ENCODE measurements at places on chromosomes 2 and 18.
A peak's percentile ranks its signal among the peaks of the same experiment; 100 is the strongest.

GRCh38 chr2:190477661-190478454, 56.7 kb downstream of the NEMP2 start:
- no peak for DNase-seq

DNA sequence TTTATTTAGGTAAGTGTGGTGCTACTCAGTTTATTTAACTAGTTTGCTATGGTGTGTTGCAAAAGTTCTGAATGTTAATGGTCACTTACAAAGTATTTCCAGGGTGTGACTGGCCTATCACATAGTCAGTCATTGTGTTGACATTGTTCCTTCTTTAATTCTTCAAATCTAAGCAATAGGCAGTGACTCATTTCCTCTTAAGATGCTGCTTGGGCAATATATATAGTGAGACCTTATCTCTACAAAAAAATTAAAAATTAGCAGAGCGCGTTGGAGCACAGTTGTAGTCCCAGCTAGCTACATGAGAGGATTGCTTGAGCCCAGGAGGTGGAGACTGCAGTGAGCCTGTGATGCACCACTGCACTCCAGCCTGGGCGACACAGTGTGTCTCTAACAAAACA, 5.8 kb upstream of the CCDC88A start:
- peak; percentile 78 for DNase-seq

- DNase-seq: no peak
Observed at GRCh38 chr2:53536583-53537361, 230.8 kb upstream of the CHAC2 start.

DNA sequence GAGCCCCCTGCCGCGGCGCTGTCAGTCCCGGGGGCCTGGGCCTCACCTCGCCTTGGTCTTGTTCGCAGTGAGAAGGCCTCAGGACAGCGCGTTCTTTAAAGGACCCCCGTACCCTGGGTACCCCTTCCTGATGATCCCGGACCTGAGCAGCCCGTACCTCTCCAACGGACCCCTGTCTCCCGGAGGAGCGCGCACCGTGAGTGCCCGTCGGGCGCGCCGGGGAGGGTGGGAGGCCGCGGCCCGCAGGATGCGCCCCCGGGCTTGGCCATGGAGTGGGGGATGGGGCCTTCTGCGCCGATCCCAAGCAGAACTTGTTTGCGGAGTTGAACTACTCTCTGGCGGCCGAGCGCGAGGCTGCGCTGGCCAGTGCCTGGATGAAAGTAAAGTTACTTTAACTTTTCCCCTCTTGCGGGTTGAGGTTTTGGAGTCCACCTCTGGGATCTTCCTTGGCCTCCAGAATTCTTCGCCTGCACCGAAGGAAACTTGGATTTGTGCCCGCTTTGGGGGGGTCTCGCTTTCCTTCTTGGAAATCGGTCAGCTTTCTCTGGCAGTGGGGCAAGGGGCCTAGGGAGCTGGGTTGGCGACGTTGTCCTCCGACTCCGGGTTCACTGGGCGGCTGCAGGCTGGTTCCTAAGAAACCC, 1.2 kb downstream of the TCF7L1 start:
- no peak for DNase-seq

DNA sequence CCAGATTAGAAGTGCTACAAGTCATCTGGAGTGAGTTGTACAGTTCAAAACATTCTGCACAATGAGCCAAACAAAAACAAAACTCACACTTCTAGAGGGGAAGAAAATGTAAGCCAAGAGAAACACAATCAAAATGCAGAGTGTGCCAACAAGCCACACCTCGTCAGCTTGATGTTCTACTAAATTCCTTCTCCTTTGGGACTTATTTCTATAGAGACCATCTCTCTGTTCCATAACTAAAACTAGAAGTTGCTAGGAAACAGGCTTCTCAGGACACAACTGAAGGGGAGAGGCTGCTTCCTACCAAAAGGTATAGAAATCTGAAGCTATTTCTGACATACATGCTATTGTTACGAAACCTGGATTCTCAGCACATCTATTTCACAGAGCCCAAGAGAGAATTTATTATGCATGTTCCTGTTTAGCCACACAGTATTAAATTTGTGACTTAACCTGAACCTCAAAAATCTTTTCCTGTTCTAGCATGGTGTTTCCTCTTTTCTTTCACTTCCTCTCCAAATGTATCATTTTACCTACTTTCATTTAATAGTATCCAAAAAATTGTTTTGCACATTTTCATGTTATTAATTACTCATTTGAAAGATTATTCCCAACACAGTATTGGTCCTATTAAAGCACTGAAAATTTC, 211.4 kb upstream of the CCDC150 start:
- no peak for DNase-seq

- no peak for DNase-seq
Observed at GRCh38 chr2:162342841-162343240, 1.1 kb upstream of the GCA start.

- DNase-seq: no peak
Observed at GRCh38 chr2:62435720-62436119, 70.3 kb downstream of the TMEM17 start.

GRCh38 chr2:47226923-47227220, 71.8 kb upstream of the STPG4 start:
- DNase-seq: no peak

DNA sequence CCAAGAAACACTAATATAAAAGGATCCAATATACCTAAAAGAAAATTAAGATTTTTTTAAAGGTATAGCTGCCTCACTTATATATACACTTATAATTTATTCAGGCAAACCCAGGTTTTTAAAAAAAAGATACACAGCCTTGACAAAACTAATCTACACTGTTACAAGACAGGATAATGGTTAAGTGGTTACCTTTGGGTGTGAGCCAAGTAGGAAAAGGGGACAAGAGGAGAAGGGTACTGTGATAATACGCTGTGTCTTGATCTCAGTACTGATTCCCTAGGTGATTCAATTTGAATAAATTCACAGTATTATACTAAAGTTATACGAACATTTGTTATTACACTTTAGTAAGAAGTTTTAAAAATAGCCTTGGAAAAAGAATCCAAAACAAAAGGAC, 30.6 kb downstream of the KLHL41 start:
- no peak for DNase-seq

GRCh38 chr2:100320547-100321178, 1.6 kb downstream of the LONRF2 start:
- no peak for DNase-seq

GRCh38 chr2:238513346-238513745, 86.6 kb downstream of the ASB1 start:
- DNase-seq: peak; percentile 25

DNA sequence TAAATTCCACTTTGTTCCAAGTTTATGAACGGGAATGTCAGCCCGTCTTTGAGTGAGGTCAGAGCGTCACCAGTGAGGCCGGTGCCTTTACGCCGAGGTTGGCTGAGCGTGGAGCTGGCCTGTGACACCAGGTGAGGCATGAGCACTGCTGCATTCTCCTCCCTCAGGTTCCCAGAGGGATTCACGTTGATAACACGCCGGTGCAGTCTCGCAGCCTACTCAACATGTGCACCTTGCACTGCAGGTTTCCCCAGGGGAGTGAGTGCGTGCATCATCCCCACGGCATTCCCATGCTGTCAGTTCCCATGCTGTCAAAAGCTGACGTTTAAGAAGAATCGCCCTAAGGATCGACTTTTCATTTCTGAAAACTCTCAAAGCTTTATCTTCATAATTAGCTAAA, 213.3 kb downstream of the LDLRAD4 start:
- no peak for DNase-seq

DNA sequence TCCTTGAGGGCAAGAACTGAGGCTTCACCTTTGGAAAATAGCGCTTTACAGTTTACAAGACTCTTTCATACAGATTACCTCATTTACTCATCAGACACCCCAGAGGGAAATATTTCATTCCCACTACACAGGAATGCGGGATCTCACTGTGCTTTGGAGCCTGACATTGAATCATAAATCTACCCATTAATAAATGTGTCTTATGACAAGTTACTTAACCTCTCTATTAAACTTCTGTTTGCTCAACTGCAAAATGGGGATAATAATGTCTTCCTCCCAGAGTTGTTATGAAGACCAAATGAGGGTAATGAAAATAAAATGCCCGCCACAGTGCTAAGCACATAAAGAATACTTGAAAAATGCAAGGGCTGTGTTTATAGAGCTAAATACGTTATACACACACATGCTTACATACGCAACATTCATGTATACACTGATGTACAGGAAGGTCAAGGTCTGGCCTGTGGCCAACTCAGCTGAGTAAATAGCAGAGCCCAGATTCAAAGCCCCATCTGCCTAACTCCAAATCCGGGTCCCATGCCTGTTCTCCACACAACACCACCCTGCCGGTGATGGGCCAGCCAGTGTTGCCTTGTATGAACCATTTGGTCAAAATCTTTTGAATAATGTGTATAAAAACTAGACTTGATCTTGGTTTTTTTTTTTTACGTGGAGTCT, 77.8 kb upstream of the STPG4 start:
- peak; percentile 61 for DNase-seq

DNA sequence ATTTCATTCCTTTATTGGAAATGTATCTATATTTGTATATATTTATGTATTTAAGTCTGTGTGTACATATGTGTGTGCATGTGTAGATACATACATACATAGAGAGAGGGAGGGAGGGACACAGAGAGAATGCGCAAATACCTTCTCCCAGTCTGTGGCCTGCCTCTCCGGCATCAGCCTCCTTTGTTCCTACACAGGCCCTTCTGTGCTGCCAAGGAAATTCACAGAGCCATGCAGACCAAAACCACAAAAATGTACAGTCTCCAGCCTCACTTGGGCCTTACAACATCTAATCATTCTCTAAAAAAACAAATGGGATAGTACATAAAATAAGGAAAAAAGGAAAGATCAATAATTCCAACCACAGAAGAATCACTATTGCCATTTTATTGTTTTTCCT, 8.8 kb upstream of the CRACDL start:
- DNase-seq: peak; percentile 50

GRCh38 chr2:65067806-65068553, 11.8 kb downstream of the CEP68 start:
- no peak for DNase-seq

DNA sequence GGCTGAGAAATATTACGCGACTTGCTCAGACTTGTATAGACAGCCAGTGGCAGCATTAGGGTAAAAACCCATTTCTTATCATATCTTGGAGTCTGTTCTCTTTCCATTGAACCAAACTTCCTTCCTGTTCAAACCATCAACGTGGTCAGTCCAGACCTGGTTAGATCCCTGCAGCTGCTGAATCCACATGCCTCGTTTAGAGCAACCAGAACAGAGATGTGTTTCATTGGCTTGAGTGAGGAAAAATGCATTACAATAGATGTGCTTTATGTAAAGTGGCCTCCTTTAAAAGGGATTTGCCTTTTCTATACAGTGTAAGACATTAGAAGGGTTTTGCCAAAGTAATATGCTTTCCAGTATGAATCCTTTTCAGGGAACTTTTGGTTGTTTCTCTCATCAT, 232.4 kb downstream of the MEIS1 start:
- no peak for DNase-seq

GRCh38 chr2:206387808-206388207, 55.5 kb upstream of the ADAM23 start:
- no peak for DNase-seq

DNA sequence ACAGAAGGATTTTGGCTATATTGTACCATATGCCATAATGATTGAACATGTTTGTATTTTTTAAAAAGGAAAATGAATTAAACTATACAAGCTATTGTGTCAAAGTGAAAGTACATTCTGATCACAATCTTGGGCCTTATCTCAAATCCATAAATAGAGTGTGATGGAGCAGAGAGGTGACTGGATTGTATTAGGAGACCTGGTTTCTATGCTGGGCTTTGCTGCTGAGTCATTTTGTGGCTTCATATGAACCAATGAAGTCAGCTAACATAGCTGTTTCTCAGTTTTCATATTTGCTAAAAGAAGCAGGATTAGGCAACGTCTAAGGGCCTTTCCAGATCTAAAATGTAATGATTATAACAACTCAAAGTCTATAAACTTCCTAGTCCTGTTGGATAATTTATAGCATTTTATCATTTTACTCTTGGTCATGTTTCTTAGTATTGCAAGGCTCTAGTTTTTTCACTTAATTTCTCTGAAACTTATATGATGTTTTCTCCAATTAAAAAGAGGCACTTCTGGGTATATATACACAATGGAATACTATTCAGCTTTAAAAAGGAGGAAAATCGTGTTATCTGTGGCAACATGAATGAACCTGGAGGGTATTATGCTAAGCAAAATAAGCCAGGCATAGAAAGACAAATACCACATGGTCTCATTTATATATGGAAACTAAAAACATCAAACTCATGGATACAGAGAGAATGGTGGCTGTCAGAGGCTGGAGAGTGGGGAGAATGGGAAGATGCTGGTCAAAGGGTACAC, 112.3 kb downstream of the MEP1B start:
- peak; percentile 54 for DNase-seq

- DNase-seq: no peak
Observed at GRCh38 chr2:33365264-33365970, 111.0 kb upstream of the RASGRP3 start.

- no peak for DNase-seq
Observed at GRCh38 chr2:40028792-40029488, 249.9 kb upstream of the THUMPD2 start.

GRCh38 chr2:198314559-198315153, 510.3 kb downstream of the PLCL1 start:
- DNase-seq: peak; percentile 25

GRCh38 chr2:2960441-2961133, 417.0 kb downstream of the EIPR1 start:
- DNase-seq: no peak

- no peak for DNase-seq
Observed at GRCh38 chr18:54433368-54433767, 75.7 kb downstream of the C18orf54 start.

GRCh38 chr2:182208421-182208820, 218.4 kb downstream of the PDE1A start:
- no peak for DNase-seq

DNA sequence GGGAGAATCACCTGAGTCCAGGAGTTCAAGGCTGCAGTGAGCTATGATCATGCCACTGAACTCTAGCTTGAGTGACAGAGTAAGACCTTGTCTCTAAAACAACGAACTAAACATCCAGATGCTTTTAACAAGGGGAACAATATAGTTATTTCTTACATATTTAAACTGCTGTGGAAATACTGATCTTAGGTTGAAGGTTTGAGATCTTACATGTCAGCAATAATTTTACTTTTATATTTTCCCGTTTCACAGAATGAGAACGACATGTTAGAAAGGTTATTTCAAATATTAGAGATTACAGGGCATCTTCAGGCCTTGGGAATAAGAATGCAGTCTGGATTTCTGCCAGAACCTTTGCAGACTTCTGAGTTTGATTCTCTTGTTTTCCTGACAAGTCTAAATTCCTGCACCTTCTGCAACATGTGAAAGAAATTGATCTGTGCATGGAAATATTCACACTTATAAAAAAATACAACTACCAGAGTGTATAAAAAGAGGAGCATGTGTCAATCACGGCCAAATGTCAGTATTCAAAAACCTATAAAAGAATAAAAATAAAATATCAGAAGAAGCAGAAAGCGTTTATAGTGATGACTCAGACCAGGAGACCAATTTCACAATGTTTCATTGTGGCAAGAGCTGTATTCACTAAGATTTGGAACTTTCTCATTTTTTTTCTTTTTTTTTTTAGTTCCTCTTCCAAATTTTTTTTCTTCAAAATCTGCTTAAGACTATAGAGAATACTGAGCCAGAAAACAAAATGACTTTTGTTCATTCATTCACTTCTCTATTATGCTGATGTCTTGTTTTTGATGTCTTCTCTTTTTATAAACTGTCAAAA, 29.6 kb downstream of the COLEC12 start:
- peak; percentile 29 for DNase-seq

GRCh38 chr2:99403084-99403483, 65.9 kb downstream of the EIF5B start:
- no peak for DNase-seq

GRCh38 chr18:8448130-8448529, 161.1 kb upstream of the RAB12 start:
- no peak for DNase-seq

- no peak for DNase-seq
Observed at GRCh38 chr2:27422958-27423357, 5.5 kb upstream of the NRBP1 start.

All from NCI-H226 (cell line).